ENCODE measurements at places on chromosomes 16 and 17.

- DNase-seq = no peak
These were observed 57.5 kb downstream of the WIPI1 start for GRCh38 chr17:68399638-68400403.

- DNase-seq = no peak
These were observed 51.5 kb downstream of the TENT4B start for GRCh38 chr16:50204453-50205108.

GRCh38 chr16:27539120-27539519 lies 10.6 kb downstream of the GTF3C1 start:
- no peak for DNase-seq

- DNase-seq = no peak
These were observed 1.1 kb downstream of the CEP20 start for GRCh38 chr16:15887283-15887682.

DNA sequence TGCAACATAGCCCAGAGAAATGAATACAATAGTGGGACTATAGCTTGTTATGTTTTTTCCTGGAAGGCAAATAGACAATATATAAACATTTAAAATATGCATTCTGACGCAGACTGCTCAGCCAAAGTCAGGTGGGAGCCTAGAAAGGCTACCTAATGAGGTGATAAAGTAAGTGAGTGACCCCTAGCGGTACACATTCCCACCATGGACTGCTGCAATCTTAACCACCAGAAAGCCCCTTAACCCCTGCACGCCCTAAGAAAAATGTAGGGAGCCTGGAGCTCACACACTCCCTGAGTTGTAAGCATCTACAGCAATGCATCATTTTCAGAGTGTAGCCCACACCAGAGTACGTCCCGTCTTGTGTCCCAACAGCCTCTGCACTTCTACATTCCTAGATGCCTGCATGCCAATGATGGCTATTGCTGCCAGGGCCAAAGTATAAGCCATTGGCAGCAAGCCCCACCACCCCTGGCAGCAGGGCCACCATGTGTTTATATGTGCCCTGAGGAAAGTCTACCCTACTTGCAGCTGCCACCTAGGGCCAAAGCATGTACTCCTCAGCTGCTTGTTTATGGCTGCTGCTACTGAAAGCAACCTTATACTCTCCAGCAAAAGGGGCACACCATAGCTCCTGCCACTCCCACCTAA lies 127.6 kb downstream of the KIF2B start:
- no peak for DNase-seq

GRCh38 chr17:64498308-64499203 lies 1.7 kb upstream of the POLG2 start:
- DNase-seq = no peak

DNA sequence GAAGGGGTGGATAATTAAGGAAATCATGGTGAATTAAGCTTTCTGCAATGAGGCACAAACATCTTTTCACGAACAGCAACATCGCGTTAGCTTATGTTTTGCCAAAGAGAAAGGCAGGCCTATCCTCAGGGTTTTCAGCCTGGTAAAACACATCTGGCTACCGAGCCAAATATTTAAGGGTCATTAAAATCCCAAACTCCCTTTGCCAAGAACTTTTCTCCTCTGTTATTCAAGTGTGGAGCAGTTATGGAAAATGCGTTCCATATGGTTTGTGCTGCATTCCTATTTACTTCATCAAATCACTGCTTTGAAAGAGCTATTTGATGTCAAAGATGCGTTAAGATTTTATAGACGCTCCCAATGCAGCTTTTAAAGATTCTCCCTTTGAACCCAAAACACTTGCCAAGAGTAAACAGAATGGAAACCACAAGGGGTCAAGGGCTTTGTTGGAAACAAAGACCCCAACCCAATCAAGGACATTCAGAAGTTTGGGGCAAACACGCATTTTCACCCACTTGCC lies 308.3 kb upstream of the CDH5 start:
- DNase-seq = no peak

DNA sequence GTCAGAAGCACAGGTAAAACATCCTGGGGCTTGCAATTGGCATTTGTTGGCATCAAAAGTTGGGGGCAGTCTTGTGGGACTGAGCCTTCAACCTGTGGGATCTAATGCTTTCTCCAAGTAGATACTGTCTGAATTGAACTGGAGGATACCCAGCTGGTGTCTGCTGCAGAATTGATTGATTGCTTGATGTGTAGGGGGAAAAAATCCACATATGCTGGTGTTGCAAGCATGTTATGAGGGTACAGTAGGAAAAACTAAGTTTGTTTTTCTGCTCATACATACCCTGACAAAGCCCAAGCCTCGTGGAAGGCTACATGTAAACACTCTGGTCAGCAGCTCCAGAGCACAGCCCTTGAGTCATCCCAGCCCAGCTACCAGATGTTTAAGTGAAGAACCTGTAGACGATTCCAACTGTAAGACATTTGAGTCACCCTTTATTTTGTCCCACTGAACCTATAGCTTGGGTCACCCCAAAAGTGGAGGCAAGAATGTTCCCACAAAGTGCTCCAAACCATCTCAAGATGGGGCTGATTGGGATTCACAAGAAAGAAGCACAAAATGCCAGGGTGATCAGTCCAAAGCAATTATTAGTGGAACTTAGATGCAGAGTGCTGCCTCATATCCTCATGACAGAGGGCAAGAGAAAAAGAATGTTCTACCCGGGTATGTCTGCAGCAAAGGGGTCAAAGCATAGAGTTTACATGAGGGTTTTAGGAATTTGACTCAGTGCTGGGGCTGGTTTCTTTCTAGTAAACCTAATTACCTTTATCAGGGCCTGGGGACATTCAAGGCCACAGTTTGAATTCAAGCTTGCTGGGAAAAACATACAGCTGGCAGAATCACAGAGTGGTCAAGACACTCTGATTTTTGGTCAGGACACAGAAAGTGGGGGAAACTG lies 9.6 kb upstream of the APPBP2 start:
- no peak for DNase-seq

DNA sequence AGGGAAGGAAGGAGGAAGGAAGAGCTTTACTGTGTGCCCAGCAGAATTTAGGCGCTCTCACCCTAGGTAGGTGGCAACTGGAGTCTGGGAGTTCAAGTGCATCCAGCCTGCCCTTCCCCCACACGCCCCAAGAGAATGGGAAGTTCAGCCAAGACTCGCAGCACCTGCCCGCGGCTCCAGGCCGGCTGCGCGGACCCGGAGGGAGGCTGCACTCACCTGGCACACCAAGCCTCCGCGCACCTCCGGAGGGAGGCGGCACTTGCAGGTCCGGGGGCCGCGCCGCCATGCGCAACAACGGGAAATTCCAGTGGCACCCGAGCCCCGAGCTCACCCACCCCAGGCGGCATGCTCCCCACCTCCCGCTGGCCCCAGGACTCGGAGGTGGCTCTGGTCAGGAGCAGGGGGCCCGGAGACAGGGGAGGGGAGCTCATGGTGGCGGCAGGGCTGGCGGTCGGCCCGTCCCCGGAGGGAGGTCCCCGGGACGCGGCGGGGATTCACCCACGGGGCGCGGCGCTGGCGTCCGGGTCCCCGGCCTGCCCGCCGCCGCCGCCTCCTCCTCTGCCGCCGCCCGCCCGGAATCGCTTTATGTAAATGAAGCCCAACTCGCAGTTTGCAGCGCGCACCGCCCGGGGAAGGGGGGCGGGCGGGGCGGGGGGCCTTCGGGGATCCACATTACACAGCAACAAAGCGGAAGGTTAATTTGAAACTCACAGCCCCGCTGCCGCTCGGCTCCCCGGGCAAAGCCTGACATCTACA lies at the start of gene ZFHX3:
ZFHX3 (minus strand) TSS at position 593 of the 756 bp plus-strand sequence. CDS start 87,983 bp downstream, outside the sequence.
- peak; percentile 71 for DNase-seq

GRCh38 chr17:75344666-75345065 lies 55.4 kb upstream of the SLC25A19 start:
- DNase-seq = no peak

DNA sequence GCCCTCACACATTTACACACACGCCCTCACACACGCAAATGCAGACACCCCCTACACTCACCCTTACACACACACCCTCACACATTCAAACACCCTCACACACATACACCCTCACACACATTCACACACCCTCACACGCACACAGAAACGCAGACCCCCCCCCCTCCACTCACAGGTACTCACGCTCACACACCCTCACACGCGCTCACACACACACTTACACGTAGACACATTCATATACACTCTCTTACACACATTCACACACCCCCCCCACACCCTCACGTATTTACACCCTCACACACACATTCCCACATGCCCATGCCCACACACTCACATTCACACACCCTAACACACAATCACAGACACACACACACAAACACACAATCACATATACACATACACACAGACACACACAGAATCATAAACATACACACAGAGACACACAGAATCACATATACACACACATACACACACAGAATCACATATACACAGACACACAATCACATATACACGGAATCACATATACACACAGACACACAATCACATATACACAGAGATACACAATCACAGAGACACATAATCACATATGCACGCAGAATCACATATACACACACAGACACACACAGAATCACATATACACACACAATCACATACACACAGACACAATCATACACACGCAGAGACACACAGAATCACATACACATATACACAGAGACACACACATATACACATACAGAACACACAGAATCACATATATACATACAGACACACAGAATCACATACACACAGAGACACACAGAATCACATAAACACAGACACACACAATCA lies 250.1 kb upstream of the RPL38 start:
- no peak for DNase-seq

- DNase-seq = peak; percentile 23
These were observed 744 bp upstream of the PLXDC1 start for GRCh38 chr17:39151943-39152818.

DNA sequence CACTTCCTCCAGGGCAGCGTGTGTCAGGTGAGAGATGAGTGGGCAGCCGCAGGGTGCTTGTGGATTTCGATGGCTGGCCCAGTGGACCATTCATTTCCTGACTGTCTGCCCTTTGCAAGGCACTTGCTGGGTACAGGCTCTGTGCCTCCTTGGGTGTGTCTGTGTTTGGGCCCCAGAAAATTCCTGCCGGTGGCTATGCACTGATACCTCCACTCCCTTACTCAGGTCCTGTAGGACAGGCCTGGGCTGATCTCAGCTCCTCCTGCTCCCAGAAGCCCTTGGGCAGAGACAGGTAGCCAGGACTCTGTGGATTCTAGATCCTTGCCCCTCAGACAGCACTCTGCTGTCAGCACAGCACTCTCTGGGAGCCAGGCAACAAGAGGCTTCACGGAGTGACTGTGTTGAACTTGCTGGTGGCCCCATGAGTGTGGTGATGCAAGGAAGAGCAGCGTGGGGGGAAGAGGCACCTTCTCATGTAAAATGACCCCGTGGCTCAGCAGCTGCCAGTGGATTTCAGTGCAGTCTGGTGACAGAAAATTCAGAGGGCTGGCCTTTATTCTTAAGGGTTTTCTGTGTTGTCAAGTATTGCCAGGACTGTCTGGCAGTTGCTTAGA lies 29.0 kb downstream of the PGS1 start:
- no peak for DNase-seq

DNA sequence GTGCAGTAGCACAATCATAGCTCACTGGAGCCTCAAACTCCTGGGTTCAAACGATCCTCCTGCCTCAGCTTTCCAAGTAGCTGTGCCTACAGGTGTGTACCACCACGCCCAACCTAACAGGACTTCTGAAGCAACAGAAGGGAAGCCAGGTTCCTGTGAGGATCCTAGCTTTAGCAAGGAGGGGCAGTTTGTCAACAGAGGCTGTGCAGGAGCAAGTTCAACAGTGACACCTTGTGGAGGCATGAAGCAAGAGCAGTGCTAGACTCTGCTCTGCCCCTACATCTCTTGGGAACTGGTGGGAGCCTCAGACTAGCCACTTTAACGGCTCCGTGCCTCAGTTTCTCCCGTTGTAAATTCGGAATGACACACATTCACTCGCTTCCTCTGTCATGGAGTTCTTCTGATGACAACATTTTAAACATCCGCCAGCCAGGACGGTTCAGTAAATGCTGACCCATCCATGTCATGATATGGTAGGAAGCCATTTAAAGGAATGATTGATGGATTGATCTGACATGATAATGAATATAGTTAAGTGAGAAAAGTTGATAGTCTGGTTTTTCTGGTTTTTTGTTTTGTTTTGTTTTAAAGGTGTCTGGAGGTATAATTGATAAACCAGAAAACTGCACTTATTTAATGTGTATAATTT lies 218.7 kb downstream of the MRTFB start:
- no peak for DNase-seq

DNA sequence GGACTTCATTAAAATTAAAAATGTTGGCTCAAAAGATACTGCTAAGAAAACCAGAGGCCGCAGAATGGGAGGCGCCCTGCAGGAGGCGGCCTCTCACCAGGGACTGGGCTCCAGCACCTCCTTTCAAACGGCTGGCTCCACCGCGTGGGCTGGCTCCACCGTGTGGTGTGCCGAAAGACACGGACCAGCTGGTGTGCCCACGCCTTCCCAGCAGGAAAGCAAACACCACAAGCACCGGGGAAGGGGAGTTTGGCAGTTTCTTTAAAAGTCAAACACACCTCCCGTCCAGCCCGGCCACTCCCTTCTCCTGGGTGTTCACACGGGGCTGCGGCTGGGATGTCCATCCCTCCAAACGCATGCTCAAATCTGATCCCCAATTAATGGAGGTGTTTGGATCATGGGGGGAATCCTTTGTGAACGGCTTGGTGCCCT lies 13.9 kb downstream of the HAGH start:
- DNase-seq = peak; percentile 36

DNA sequence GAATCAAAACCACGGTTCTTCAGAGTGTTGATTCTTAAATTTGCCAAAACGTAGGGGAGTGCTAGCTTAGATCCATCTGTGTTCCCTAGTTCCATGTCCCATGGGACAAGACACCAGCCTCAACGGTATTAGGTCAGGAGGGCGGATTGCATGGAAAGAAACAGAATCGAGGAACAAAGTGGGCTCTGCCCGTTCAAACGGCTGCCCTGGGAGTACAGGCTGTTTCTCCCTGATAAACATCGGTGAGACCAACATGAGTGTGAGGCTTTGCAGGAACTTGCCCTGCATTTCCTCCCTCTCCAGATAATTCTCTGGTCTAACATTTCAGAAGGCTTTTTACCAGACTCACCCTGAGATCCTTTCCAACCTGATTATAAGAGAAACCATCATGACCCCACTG lies 82.2 kb downstream of the MRM3 start:
- DNase-seq = no peak

GRCh38 chr17:44780161-44780560 lies 21.4 kb downstream of the ADAM11 start:
- no peak for DNase-seq

- no peak for DNase-seq
These were observed 102.0 kb downstream of the SOX9 start for GRCh38 chr17:72222661-72223380.

GRCh38 chr16:49440156-49441065 lies 66.8 kb downstream of the C16orf78 start:
- no peak for DNase-seq
